ENCODE measurements at places on chromosomes 11 and 22. TPM values are rescaled to one million over a fixed set of nuclear protein-coding genes. Genes with fewer than 3 reads are reported as not detected.
A peak's percentile ranks its signal among the peaks of the same experiment; 100 is the strongest.

DNA sequence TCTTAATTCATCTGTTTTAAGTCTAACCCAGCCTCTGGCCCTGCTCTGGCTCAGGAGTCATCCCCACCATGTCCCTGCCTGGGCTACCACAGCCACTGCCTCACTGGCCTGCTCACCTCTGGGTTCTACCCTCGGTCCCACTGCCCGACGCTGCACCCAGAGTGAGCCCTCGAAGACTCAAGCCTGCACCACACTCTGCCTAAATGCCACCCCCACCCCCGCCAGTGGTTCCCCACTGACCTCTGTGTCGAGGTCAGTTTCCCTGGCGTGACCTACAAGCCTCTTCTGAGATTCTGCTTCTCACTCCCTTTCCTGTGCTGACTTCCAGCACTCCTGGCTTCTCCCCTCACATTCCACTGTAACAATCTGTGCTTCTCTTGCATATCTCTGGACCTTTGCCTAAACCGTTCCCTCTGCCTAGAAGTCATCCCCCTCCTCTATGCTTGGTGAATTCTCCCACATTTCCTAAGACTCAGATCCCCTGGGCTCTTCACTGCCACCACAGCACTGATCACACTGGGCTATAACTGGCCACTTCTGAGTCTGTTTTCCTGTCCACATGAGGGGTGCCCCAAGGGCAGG is 12.5 kb upstream of the PDE2A start:
- no peak for DNase-seq

GRCh38 chr11:121607341-121607740 is 154.6 kb upstream of the SORL1-AS1 start:
- DNase-seq = no peak

- no peak for DNase-seq
Observed at GRCh38 chr11:68897441-68897840, 6.2 kb downstream of the MRPL21 start.

- no peak for DNase-seq
Observed at GRCh38 chr22:23722724-23723123, 28.2 kb downstream of the ZNF70 start.

- DNase-seq = no peak
Observed at GRCh38 chr11:94877443-94878200, 95.7 kb downstream of the CWC15 start.

DNA sequence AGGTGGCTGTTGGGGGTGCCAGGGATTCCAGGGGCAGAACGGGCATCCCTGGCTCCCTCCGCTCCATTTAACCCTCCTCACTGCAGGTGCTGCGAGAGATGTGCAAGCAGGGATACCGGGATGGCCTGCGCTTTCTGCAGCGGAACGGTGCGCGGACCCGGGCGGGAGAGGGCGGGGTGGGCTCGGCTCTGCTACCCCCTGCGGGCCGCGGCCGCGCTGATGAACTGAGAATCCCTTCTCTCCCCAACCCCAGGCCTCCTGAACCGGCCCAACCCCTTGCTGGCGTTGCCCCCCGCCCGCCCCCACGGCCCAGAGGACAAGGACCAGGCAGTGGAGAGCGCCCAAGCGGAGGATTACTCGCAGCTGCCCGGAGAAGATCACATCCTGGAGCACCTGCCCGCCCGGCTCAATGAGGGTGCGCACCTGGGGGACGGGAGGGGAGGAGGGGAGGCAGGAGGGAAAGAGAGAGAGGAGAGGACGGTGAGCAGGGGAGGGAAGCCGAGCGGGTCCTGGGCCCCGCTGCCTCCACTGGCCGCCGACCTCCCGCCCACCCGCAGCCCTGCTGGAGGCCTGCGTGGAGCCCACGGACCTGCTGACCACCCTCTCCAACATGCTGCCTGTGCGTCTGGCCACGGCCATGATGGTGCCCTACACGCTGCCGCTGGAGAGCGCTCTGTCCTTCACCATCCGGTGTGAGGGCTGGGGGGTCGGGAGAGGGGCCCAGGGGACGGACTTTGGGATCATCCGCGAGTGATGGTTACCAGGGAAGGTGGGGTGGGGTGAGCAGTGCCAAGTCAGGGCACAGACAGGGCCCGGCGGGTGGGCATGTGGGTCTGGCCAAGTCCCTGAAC is 4.1 kb upstream of the CRACR2B start:
- DNase-seq = no peak

DNA sequence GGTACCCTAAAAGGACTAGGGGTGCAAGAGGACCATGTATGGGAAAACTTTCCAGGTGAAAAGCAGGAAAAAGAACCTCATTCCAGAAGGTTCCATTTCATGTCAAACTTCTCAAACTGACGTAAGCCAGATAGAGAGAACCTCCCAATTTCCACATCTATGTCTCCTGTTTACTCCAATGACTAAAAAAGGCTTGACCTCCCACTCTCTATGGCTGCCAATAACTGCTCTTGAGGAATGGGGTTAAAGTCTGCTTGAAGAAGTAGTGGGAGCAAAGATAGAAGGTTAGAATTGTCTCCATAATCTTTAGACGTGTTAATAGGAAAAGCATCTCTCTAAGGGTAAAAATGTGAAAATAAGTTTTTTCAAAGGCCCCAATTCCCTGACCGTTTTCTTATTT is 38.0 kb downstream of the DCUN1D5 start:
- no peak for DNase-seq

DNA sequence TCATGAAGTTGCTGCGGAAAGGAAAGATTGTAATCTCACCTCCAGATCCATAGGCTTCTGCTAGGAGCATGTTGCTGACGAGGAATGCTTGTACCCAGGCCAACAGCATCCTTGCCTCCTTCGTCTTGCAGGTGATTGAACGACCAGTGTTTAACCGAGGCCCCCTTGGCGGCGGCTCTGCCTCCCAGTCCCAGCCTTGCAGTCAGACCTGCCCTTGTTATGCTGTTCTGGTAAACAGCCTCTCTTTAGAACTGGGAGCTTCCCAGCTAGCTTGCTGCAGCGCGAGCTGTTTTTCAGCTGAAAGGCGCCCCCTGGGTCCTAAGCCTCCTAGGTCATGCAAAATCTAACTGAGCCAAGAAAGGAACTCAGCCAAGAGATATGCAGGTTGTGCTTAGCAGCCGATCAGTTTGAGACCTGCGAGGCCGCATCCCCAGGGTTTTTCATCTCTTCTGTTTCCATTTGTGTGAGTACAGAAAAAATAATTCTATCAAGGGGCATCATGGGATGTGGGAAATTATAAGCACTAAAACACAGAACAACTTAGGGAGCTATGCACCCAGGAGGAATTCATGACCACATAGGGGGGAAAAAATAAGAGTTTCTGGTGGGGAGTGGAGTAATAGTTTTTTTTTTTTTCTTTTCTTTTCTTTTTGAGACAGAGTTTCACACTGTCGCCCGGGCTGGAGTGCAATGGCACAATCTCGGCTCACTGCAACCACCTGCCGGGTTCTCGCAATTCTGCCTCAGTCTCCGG is at the start of gene PIK3IP1:
Gene PIK3IP1 (minus strand): TSS at position 253 of the 754 bp plus-strand sequence. CDS start 144 bp downstream, at position 109.
- peak; percentile 79 for DNase-seq

GRCh38 chr11:33257897-33258630 is 883 bp downstream of the HIPK3 start:
- peak; percentile 72 for DNase-seq

- DNase-seq = no peak
Observed at GRCh38 chr11:70818351-70818750, 420.0 kb downstream of the CTTN start.

GRCh38 chr22:47465222-47465621 is 702.8 kb downstream of the TBC1D22A start:
- DNase-seq = no peak

GRCh38 chr11:21771097-21771496 is 421.8 kb upstream of the ANO5 start:
- DNase-seq = no peak

- no peak for DNase-seq
Observed at GRCh38 chr22:42673898-42674401, 24.8 kb upstream of the CYB5R3 start.

DNA sequence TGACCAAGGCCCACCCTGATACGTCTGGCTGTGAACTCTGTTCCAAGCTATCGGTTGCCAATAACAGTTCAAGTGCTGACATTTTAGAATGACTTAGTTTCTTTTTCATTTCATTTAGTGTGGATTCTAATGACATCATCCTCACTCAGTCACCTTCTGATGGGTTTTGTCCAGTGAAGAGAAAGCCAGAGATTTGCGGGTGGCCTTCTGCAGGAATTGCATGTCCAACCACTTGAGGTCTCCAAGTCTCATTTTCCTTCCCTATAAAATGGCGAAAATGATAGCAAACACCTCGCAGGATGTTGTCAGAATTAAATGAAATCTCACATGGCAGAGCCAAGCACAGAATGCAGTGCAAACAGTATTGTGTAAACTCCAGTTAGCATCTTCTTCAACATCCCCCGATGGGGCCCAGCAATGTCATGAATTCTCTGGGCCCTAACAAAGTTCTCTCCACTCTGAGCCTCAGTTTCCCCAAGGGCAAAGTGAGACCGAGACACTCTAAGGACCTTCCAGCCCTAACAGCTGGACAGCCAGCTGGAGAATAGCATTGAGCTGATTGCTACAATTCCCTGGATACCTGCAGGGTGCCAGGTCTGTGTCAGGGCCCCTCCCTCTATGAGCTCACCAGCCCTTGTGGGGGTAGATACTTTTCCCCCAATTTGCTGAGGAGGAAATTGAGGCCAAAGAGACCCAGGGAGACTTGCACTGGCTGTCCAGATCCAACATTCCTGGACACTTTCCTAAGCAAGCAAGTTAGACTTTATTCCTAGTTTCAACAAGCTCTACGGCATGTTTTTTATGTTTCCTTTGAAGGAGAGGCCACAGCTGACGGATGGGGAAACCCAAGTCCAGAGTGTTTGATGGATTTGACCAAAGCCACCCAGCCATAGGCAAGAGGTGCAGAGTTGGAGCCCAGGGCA is 286.7 kb downstream of the MN1 start:
- no peak for DNase-seq

DNA sequence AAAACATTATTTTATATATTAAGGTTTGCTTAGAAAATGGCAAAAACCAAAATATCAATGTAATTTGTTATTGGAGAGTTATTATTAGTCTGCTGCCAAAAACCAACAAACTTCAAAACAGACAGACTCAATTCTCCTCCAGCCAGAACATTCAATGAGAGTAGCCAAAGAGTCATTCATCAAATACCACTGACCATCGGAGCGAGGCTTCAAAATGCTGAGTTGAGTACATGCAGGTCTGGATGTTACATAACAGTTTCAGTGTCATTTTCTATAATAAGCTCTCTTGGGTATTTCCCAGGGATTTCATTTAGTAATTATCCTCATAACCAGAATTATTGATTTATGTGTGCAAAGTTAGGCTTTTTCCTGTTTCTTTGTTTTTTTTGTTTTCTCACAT is 42.6 kb downstream of the CHST1 start:
- no peak for DNase-seq

DNA sequence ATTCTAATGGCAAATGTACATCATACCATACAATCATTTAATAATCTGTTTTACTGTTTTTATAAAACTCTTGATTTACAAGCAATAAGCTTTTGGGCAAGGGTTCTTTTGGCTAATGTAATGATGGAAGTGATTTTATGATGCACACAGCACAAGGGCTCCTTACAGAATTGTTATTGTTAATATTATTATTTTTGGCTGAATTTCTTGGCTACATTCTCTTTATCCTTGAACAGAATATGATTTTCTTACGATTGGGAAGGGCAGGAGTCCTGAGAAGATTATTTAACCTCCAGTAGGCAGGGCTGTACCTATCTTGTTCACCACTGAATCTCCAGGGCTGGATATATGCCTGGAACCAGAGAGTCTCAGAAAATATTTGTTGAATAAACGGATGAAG is 70.4 kb upstream of the ARHGAP20 start:
- no peak for DNase-seq

GRCh38 chr11:128579798-128580504 is 7.4 kb downstream of the ETS1 start:
- no peak for DNase-seq

- DNase-seq = no peak
Observed at GRCh38 chr11:96085319-96085930, 161.5 kb upstream of the MTMR2 start.

- no peak for DNase-seq
Observed at GRCh38 chr11:1394936-1395772, 5.4 kb downstream of the BRSK2 start.

GRCh38 chr11:116177521-116178210 is 595.1 kb downstream of the BUD13 start:
- no peak for DNase-seq

DNA sequence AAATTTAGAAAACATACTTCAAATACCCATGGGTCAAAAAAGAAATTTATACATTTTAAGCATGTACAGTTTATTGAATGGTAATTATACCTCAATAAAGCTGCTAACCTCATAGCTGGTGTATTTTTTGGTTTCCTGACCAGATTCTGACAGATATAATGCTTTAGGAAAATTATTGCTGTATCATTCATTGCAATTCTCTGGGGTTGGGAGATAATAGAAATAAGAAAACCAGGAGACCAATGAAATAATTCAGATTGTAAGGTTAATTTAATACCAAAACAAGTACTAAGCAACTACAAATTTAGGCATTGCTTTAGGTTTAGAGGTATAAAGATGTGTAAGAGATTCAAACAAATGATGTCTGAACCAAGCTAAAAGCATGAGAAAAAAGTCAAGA is 120.1 kb downstream of the ENTHD1 start:
- no peak for DNase-seq

The PRSS23 gene
- 83.0 TPM for total RNA-seq

The OR5B21 gene
- not detected for total RNA-seq

The SCGB1A1 gene
- not detected for total RNA-seq

The OR8D4 gene
- total RNA-seq = not detected

The NTM gene
- total RNA-seq = not detected

The IGLL1 gene
- total RNA-seq = not detected

The SHANK3 gene
- total RNA-seq = 0.05 TPM

The IFITM1 gene
- total RNA-seq = 208 TPM

The DDX25 gene
- not detected for total RNA-seq

The PLA2G3 gene
- not detected for total RNA-seq

The MEI1 gene
- 22.3 TPM for total RNA-seq

The SMDT1 gene
- total RNA-seq = 53.9 TPM

The KCNJ4 gene
- total RNA-seq = not detected

The ZNF214 gene
- not detected for total RNA-seq
